CD4-positive, alpha-beta T cell treated with Interleukin-17A for 1 hour (primary cell): ENCODE measurements at places on chromosomes 5 and 9.

- DNase-seq, result no peak
Observed at GRCh38 chr9:126872516-126872915, 12.1 kb downstream of the ZBTB34 start.

GRCh38 chr5:112691339-112691680, 46.4 kb upstream of the APC start:
- DNase-seq, result no peak

- no peak for DNase-seq
Observed at GRCh38 chr5:115402822-115403577, 106.5 kb upstream of the CCDC112 start.

- peak; percentile 71 for DNase-seq
Observed at GRCh38 chr5:79857714-79858409, 133.2 kb downstream of the MTX3 start.

GRCh38 chr5:41600731-41601130, 90.3 kb upstream of the PLCXD3 start:
- DNase-seq, result no peak

DNA sequence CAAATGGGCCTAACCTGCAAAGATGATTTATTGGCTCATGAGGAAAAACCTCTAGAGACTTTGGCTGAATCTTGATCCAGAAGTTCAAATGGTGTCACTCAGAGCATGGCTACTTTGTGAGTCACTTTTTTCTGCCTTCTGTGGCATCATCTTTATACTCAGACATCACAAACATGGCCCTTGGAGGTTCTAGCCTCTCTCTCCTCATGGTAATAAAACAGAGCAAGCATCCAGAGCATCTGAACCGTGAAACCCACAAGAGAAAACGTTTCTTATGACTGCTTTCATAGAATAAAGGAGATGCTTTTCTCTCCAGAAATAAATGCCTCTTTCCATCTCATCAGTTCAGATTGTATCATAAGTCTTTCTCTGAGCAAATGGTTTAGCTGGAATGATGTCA, 780.3 kb downstream of the KCTD16 start:
- DNase-seq, result no peak

- DNase-seq, result no peak
Observed at GRCh38 chr9:101472891-101473290, 37.3 kb upstream of the ALDOB start.

DNA sequence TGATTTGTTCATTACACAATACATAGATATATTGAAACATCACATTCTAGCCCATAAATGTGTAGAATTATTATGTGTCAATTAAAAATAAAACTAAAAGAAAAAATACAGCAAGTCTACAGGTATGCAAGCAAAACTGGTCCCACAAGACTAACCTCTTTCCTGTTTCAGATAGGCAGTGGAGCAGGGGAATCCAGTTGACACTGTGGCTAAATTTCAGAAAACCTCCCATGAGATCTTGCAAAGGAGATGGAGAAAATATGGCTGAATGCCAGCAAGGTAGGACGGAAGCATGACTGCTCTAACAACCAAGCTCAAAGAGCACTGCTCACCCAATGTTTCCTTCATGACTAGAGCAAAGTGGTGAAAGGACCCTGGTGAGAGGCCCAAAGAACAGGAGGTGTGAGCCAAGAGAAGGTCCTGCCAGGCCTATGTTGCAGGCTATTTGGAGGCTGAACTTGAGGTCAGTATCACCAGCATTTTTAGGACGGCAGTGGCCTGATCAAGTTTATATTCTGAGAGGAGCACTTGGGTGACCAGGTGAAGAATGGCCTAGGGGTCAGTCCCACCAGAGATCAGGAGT, 1.1 kb upstream of the SH3TC2 start:
- no peak for DNase-seq

GRCh38 chr9:111668026-111668573, 6.7 kb downstream of the GNG10 start:
- no peak for DNase-seq

- DNase-seq, result peak; percentile 92
Observed at GRCh38 chr9:109012876-109013678, at the start of gene CTNNAL1. TSS of gene CTNNAL1 (minus strand) at chr9:109013499. CDS start at chr9:109013442, 57 bp downstream.

DNA sequence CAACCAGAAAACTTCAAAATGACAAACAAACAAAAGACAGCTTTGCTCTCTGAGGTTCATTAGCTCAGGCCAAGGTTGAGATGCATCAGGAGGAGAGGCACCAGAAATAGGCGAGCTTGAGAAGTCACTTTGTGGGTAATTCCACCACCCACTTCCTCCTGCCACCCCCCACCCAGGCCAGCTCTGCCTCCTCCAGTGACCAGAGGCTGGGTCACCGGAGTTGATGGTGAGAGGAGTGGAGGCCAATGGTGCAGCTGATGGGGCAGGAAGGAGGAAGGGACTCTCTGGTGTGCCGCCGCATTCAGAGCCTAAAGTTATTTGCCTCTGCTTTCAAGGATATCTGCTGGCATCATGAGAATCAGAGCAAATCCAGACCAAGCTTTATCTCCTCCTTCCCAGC, 73.8 kb upstream of the ASTN2 start:
- DNase-seq, result no peak

- DNase-seq, result no peak
Observed at GRCh38 chr9:91275655-91276054, 86.1 kb downstream of the AUH start.

GRCh38 chr5:16880547-16880946, 55.5 kb downstream of the MYO10 start:
- no peak for DNase-seq

- DNase-seq, result no peak
Observed at GRCh38 chr5:127887282-127887681, 184.1 kb downstream of the CCDC192 start.

DNA sequence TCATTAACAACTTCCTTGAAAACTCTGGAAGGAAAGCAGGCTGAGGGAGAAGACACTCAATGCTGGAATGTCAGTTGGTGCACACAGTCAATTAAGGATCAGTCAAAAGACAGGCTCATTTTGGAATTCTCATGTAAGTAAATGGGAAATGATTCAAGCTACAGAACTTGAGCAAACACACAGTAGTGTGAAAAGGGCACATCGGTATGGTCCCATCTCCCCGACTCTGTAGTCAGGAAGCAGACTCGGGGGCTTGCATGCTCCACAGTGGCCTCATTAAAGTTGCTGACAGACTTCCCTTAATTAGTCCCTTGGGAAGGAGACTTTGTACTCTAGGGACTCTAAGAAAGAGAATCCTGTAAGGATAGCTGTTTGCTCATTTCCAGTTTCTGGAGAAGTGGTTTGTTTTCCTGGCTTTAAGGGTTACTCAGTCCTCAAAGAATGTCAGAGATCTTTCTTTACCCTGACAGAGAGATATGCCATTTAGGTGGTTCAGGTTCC, 339.2 kb downstream of the ADAMTS6 start:
- no peak for DNase-seq

DNA sequence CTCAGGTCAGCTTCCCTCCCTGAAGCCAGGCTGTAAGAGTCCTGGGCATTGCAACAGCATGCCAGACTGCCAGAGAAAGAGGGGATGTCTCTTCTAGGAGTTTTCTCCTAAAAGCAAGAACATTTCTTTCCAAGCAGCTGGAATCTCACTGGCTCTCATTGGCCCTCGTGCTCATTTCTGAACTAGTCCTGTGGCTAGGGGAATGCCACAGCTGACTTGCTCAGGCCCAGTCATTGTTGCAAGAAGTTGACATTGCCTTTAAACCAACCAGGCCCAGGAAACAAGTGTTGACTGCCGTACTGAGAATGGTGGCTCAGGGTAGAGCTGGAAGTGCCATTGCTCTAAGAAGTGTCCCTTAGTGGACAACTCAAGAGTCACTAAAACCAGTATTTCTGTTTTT, 15.0 kb upstream of the CEP120 start:
- no peak for DNase-seq

GRCh38 chr5:30156156-30156555, 1037.3 kb upstream of the CDH6 start:
- no peak for DNase-seq

DNA sequence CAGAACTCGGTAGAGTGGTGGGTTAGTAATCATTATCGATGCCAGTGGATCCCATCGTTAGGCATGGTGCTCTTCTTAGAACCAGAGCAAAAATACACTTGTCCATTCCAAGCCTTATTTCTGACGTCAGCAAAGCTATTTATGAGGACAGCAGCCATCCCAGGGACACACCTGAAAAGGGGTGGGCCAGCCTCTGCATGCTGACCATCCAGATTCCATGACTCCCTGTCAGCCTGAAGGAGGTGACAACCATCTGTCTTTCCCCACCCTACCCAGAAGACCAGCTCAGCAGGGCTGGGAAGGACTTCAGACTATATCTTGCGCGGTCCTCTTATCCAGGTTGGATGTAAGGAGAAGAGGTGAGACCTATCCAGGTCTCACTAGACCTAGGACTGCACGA, 5.7 kb upstream of the NIPAL4 start:
- no peak for DNase-seq

- DNase-seq, result no peak
Observed at GRCh38 chr5:59764361-59764760, 129.2 kb downstream of the PDE4D start.

DNA sequence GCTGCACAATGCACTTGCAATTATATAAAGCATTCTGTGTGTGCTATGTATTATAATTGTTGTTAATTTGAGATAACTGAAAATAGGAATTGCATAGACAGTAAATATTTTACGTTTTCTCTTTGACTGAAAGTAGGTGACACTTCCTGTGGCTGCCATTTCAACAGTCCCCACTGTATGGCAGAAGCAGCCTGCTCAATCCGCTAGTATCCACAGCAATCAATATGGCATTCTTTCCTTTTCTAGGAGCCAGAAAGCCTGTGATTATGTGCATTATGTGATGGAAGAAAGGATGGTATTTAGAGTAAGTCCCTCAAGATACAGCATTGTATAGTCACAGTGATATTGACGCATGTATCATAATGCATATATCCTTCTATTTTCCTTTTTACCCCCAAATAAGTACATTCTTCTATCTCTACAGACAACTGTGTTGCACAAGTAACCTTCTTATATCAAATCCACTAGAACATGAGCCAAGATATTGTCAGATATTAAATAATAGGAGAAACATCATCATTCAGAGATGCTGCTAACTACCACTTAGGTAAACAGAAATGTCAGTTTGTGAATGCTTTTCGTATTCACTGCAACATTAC, 59.7 kb downstream of the CARTPT start:
- DNase-seq, result no peak

GRCh38 chr9:88355166-88355565, 33.1 kb upstream of the SPIN1 start:
- no peak for DNase-seq

DNA sequence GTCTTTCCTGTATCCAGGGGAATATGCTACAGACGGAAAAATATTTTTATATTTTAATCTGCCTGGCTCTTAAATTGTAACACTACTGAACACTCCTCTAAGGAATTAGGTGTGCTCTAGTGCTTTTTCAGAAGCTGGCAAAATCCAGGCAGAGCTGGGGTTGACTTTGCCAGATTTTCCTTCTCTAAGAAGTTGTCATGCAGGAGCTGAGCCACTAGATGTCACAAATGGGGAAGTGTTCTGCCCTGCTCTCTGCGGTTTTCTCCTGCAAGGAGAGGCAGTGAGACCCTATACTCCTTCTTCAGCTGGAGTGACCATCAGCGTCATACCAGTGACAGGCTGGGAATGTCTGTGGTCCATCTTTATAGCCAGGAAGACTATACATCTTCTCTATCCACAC, 112.5 kb downstream of the HAPLN1 start:
- no peak for DNase-seq

GRCh38 chr9:3458806-3459475, 66.9 kb downstream of the RFX3 start:
- DNase-seq, result no peak

DNA sequence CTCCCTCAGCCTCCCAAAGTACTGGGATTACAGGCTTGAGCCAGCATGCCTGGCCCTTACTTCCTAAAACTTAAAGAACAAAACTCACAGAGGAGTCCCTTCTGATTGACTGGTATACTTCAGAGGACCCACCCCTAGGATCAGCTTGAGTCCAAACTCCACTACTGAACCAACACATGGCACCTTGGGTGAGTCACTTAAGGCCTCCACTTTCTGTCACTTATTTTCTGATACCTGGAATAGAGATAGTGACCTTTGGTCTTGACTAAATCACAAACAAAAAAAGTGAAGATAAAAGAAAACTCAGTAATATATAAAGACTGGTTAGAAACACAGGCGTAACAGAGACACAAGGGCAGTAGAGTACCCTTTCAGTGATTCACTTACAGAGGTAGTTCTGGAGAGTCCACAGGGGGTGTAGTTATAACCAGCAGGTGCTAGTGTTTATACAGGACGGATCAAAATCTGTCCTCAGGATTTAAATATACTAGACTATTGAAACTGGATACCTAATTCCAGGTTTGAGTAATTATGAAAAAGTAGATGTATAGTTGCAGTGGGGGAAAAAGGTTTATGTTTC, 274.3 kb upstream of the ANKRD55 start:
- no peak for DNase-seq

DNA sequence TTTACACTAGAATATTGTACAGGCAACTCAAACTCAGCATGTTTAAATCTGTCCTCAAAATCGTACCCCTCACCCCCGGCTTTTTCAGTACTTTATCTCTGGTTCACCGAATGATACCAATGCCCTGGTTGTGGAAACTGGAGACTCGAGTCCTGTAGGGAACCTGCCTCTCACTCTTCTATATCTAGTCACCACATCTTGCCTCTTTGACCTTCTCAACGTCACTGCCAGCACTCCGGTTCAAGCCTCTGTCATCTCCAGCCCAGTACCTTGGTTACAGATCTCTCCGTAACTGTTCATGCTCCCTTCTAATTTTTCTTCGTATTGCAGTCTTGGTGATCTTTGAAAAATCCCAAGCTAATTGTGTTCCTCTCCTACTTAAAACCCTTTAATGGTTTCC, 6.7 kb downstream of the SLC44A1 start:
- DNase-seq, result no peak

GRCh38 chr9:18771011-18771410, 262.0 kb downstream of the SAXO1 start:
- no peak for DNase-seq

DNA sequence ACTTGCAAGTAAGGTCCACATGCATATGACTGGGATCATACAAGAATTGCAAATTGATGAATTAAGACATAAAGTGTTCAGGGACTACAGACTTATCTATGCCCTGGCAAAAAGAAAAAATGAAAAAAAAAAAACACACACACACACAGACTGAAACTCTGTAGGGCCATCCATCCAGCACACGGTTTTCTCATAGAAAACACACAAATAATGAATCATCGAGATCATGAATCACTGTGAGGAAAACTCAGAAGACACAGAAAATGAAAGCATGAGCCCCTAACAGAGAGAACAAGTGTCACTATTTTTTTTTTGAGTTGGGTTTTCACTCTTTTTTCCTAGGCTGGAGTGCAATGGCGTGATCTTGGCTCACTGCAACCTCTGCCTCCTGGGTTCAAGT, 185.2 kb downstream of the IRX2 start:
- DNase-seq, result no peak
